ENCODE measurements at places on chromosomes 6 and 20.

DNA sequence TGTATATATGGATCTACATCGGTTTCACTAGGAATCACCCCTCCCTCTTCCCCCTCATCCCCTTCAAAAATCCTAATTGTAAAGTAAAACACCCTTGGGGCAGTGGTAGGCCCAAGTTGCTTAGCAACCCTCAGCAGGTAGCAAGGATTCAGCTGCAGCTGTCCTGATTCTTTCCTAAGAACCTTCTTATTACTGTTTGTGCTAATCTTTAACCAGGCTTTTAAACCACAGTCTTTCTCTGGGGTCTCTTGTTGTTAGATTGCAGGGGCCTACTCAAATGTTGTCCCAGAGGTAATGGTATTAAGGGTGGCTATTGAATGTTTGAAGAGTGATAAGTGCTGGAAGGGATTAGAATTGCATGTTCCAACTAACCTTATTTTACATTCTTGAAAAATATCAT is 46.4 kb downstream of the PRL start:
- no peak for DNase-seq

GRCh38 chr20:43532416-43533055 is 25.0 kb downstream of the L3MBTL1 start:
- DNase-seq = no peak

- no peak for DNase-seq
These were observed 126.5 kb downstream of the TSHZ2 start for GRCh38 chr20:53098621-53099020.

- no peak for DNase-seq
These were observed 173.9 kb downstream of the EPM2A start for GRCh38 chr6:145561095-145562072.

- no peak for DNase-seq
These were observed 1.6 kb downstream of the TRIM27 start for GRCh38 chr6:28922004-28922820.

DNA sequence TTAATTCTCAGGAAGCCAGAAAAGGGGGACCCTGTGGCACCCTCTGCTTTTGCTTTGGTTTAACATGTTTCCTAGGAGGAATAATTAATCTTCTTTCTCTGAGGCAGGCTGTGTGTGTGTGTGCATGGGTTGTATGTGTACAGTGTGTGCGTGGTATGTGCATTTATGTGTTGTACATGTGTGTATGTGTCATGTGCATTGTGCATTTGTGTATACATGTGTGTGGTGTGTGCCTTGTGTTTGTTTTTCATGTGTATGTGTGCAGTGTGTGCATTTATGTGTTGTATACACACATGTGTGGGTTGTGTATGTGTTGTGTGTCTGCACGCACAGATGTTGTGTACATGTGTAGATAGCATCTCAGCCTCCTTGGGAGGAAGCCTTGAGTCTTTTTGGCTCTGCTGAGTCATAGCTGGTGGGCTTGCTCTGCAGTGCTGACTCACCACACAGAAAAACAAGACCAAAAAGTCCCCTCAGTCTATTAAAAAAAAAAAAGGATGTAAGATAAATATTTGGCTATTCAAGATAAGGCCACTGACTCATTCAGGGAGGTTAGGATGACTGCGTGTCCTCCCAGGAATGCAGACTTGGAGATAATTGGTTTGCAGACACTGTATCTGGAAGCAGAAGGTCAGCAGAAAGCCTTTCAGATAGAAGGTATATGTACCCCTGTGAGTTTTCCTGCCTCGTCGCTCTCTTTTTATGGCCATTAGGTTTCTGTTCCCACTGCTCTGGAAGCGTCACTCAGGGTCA is 58.6 kb downstream of the SYNJ2 start:
- peak; percentile 94 for DNase-seq

GRCh38 chr6:11803591-11803971 is 25.0 kb upstream of the ADTRP start:
- no peak for DNase-seq

DNA sequence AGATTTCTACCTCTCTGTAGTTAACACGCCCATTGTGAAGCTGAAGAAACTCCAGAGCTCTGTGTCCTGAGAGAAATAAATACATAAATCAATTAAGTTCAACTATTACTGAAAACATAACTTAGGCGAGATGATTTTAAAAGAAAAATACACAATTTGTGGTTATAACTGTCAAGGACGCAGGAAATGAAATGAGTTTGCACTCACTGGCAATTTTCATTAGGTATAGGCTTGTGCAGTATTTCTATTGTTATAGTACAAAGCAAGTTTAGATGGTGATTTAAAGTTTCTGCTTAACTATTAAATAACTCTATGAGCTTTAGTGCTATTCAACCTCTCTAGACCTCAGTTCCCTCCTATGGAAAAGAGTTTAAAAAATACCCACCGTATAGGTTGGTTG is 3.3 kb downstream of the GPLD1 start:
- no peak for DNase-seq

- DNase-seq = no peak
These were observed 369 bp upstream of the NSFL1C start for GRCh38 chr20:1467082-1467354.

DNA sequence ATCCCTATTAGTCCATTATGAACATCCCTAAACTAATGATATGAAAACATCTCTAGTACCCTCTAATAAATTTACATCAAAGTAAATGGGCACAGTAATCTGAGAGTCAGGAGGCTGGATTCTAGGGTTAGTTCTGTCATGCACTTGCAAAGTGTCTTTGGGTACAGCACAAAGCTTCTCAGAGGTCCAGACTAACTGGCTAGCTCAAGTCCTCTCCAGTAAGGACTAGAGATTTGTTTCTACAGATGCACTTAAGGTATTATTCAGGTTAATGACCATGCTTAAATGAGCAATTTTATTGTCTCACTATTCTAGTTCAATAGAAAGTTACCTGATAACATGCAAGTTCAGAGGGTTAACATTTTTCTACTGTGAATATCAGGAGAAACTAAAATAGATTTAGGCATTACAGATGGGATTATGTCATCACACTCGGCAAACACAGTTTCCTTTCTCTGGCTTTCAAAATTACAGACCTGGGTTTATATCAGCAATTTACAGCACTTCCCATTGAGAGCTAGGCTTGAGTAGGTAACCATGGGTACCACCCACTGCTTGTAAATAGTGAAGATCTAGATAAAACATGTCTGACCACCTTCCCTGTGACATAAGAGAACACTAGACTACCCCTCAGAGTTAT is 402.9 kb upstream of the RUNX2 start:
- no peak for DNase-seq

GRCh38 chr6:148471624-148472159 is 129.1 kb downstream of the SASH1 start:
- no peak for DNase-seq

GRCh38 chr6:63261820-63262219 is 50.6 kb downstream of the FKBP1C start:
- no peak for DNase-seq

- no peak for DNase-seq
These were observed 396.2 kb downstream of the RFPL4B start for GRCh38 chr6:112743323-112743722.

DNA sequence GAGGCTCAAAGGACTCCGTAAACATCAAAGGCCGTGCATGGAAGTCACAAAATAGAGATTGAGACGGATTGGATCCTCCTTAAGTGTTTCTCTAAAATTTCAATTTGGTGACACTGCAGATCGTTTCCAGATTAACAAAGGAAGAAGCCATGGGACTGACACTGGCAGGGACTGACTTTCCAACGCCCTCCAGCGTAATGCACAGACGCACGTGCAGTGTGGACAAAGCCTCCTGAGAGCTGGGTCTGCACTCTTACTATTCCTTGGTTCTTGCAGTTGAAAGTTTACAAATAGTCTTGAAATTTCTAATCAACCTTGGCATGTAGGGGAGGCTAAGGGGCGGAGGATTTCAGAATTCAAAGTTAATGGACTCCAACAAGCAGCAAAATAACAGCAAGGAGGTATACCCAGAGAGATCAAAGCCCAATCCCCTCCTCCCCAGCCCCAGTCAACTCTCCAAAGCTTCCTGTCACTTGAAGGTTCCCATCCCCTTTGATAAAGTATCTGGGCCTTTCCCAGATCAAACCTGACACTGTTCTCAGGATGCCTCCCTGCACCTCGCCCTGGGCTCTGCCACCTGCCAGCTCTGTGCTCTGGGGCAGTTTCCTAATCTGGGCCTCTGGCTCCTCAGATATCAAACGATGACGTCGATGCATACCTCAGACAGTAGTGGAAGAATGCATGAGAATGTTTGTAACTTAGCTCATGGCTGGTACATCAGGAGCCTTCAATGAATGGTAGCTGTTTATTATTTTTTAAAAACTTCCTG is 106.5 kb upstream of the TRAF3IP2 start:
- no peak for DNase-seq

GRCh38 chr6:85462673-85463072 is 12.8 kb downstream of the NT5E start:
- no peak for DNase-seq

- DNase-seq = no peak
These were observed 2.2 kb downstream of the TFAP2A start for GRCh38 chr6:10412461-10413261.

DNA sequence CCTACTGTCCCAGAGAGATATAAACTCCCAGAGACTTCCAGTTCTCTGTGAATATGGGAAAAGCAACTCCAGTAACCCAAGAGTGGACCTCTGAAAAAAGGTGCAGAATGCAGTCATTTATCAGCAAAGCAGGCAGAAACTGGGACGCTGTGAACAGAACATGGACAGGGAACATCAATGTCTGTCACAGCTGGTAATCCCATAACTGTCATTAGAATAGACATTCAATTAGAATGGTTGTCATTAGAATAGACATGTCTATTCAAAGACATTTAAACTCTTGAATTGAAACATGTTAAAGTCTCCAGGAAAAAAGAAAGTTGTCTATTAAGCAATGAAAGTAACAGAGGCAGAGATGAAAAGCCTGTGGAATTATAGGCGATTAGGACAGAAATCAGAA is 302.1 kb downstream of the BTBD3 start:
- DNase-seq = no peak

DNA sequence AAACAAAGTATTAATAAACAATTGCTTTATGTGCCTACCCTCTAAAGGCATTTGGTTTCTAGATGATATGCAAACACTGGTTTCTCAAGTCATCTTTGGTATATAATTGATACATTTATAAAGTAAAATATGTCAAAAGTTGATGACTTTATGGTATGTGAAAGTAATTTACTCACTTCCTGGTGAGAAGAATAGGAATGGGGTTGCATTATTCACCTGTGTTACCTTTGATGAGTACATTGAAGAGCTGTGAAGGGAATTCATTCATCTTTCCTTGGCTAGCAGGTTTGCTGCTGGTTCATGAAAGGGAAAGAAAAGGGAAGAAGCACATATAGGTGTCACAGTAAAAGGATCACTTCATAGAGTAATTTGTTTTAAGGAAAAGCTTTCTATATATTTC is 20.4 kb downstream of the RNF217 start:
- DNase-seq = no peak

GRCh38 chr6:79810871-79811270 is 136.5 kb downstream of the ELOVL4 start:
- DNase-seq = no peak

DNA sequence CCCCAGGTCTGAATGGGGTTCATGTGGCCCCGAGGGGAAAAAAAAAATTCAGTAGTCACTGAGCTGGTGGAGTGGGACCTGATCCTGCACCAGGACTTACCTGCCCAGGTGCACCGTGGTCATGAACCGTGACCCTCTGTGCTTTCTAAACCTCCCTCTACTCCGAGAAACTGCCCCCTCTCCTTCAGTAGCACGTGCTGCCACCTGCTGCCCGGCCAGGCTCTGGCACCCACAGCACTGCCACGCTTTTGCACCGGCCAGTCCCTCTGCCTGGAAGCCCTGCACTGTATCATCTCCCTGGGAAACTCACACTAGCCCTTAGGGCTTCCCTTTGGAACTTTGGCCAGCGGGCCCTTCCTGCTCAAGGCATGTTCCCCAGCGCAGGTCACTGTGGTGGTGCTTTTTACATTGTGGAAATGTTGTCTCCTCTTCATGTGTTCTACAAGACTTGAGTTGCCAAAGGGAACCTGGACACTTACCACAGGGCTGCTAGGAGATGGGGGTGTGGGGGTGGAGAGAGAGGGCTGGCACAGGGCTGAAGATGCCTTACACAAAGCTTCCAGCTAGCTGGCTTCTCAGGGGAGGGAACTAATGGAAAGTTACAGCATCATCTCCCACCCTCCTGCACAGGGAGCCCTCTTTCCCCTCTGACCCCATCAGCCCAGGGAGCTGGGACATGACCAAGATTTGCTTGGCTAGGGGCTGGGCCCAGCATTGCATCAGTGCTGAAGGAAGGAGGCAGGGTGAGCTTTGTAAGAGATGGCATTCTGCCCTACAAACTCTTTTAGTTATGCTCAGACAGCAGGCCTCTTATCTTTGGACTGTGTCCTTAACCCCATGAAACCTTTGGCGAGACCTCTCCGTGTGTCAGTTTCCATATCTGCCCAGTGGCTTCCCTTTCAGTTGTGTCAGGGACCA is 2.5 kb upstream of the PTPRT start:
- DNase-seq = no peak

- DNase-seq = no peak
These were observed 227.7 kb downstream of the SLC35F1 start for GRCh38 chr6:118134736-118135135.

- no peak for DNase-seq
These were observed 224.0 kb downstream of the EYA2 start for GRCh38 chr20:47118641-47119040.

DNA sequence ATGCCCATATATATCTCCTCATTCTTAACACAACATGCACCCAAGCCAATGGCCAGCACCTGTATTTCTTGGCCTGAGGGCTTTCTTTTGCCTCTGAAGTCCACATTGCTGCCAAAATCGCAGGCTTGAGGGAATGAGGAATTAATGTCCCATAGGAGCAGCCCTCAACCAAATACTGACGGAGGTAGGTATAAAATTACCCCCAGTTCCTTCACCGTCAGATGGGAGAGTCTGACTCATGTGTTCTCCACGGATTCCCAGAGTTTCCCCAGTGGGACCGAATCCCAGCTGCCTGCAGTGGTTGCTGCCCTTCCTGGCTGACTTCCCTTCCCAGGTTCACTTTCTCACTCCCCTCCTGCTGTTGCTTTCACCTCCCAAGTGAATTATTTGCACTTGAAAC is 602.2 kb upstream of the NOX3 start:
- no peak for DNase-seq

- no peak for DNase-seq
These were observed 260.5 kb downstream of the DLL1 start for GRCh38 chr6:170030284-170030815.

- DNase-seq = no peak
These were observed 13.3 kb downstream of the ZBTB24 start for GRCh38 chr6:109469591-109470189.
